ENCODE measurements at places on chromosomes 1 and 21. TPM values are rescaled to one million over a fixed set of nuclear protein-coding genes. Genes with fewer than 3 reads are reported as not detected.

The MLLT11 gene
- 204 TPM for polyA plus RNA-seq

The GBP1 gene
- 1.7 TPM for polyA plus RNA-seq

The TPR gene
- 57.6 TPM for polyA plus RNA-seq

The ZNF692 gene
- polyA plus RNA-seq = 4.4 TPM

The PTCH2 gene
- 0.76 TPM for polyA plus RNA-seq

The ADAMTS4 gene
- polyA plus RNA-seq = 0.13 TPM

The ARMH1 gene
- not detected for polyA plus RNA-seq

The VWA5B1 gene
- polyA plus RNA-seq = not detected

The NUP210L gene
- polyA plus RNA-seq = 0.27 TPM

The GBP4 gene
- 0.07 TPM for polyA plus RNA-seq

The RIIAD1 gene
- polyA plus RNA-seq = 67.9 TPM
